Activated naive CD4-positive, alpha-beta T cell (primary cell): ENCODE measurements at places on chromosomes 5 and 9.

DNA sequence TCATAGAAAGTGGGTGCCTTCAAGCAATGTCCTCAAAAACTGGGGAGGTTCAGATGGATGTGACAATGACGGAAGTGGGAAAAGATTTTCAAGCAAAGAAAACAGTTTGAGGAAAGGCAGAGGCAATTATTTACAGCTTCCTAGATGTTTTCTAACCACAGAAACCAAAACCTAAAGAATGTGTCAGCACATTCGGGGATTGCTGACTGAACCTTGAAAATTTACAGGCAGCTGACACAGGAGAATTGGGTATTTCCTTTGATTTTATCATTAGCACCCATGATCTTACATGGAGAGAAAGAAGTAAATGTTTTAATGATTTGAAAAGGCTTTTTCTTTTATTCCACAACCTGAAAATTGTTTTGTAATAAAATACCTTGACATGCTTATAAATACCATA is 369.0 kb downstream of the ACTL7B start:
- DNase-seq: no peak

DNA sequence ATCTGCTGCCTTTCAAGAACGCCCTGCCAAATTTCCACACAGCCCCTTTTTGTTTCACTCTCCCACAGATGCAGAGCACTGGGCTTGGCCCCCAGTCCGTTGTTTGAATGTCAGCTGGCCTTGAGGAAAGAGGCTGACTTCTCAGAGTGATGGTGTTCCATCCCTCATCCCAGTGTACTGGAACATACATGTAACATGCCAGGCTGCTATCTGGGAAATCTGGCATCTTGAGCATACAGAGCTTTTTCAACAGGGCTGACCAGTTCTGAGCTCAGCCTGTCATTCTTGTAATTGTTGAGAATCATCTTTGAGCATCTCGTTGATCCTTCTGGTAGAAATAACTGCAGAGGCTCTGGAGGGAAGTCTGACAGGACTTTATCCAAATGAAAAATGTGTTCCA is 2.8 kb downstream of the GALNT10 start:
- no peak for DNase-seq

- DNase-seq: no peak
Measured at GRCh38 chr5:59238126-59238902, 655.2 kb downstream of the PDE4D start.

- no peak for DNase-seq
Measured at GRCh38 chr5:132734687-132735086, 2.7 kb downstream of the KIF3A start.

GRCh38 chr5:113112435-113112834 is 135.8 kb downstream of the DCP2 start:
- no peak for DNase-seq

DNA sequence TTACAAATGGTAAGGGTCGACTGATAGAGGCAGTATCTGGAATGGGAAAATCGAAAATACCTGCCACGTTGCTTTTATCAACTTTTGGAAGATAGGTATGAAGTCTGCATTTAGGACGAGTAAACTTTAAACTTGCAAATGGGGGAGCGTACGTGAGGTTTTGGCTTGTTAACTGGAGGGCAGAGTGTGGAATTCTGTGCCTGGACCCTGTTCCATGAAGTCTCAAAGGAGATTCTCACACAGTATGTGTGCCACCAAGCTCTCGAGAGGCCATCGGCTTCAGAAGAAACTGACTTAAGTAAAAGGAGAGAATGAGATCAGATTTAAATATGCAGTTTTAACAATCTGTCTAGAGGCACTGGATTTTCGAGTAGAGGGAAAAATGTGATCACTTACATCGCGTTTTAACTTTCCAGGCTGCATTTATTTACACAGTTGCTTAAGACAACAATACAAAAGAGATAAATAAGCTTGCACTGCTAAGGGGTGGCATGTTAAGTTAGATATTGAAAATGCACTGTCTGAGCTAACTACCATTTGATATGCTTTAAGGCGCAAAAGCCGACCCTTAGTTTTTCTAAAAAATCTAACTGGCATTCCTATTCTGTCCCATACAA is 401.6 kb downstream of the EBF1 start:
- no peak for DNase-seq

DNA sequence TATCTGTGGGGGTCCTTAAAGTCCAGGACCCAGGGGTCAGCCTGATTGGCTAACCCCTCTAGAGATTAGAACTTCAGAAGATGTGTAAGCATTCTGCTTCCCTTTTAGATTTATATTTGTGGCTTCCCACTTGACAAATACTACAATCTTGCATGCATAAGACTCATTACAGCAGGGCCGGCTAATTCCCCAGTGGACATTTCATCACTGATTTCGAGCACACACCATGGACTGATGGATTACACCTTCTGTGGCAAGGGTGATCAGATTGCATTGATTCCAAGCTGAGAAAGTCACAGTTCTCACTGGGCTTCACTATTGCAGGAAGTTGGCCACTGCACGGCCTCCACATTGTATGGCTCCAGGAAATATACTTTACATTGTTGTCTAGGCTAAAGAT is 65.8 kb upstream of the DAPK1 start:
- no peak for DNase-seq

- no peak for DNase-seq
Measured at GRCh38 chr9:35791297-35791921, at the start of gene NPR2. TSS of gene NPR2 (plus strand) at chr9:35791591. CDS start at chr9:35792409, 818 bp downstream.

GRCh38 chr5:55406292-55406691 is 98.5 kb downstream of the MTREX start:
- DNase-seq: no peak

- no peak for DNase-seq
Measured at GRCh38 chr9:79236466-79236865, 335.3 kb upstream of the TLE4 start.

DNA sequence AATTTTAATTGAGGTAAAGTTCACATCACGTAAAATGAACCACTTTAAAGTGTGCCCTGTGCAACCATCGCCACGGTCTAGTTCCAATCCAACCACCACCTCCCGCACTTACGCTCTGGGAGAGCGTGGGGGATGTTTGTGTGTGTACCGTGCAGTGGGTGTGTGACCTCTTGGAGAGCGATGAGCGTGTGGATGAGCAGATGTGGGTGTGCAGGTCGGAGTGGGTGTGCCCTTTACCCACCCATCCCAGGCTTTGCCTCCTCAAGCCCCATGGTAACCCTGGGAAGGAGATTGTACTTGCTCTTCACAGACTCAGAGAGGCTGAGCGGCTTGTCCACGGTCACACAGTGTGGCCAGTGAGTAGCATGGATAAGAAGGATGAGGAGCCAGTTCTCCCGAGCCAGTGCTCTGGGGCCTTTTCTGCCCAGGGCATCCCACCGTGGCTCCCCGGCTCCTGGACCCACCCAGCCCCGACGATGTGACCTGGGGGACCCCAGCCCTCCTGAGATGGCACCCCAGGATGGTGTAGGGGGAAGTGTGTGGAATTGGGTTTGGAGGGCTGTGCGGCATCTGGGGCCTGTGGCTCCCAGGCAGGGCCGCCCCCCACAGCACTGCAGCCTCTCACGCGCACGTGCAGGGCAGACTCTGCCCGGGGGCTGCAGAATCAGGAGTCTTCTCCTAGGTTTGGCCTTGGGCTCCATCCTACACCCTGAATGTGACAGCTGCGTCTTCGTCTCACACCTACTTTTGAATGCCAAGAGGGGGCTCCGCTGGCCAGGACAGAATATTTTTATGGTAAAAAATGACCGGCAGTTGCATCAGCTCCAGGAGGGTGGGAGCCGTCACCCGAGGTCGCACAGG is 13.6 kb downstream of the LHX3 start:
- DNase-seq: no peak
